Activated naive CD4-positive, alpha-beta T cell treated with anti-CD3 and anti-CD28 coated beads, Interleukin-2, amount 50 U/mL, for 72 hours (primary cell): ENCODE measurements at places on chromosomes 6 and 20. TPM values are rescaled to one million over a fixed set of nuclear protein-coding genes. Genes with fewer than 3 reads are reported as not detected.

DNA sequence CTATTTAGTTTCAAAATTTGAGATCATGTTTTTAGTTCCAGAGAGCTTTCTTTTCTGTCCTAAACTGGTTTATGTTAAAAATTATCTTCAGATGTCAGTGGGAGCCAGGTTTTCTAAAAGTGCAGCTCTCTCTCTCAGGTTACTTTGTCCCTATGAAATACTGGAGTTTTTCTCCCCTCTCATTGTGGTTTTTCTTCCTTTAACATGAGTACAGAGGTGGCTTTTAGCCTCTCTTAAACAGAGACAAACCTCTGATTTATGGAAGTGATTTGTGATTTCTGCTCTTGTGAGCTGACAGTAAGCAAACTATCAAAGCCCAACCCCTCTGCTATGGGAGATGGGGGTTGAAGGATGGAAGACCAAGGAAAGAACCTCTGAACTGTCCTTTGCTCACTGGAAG is 85.7 kb downstream of the LIN28B start:
- no peak for DNase-seq

- DNase-seq, result peak; percentile 44
Observed at GRCh38 chr6:166627875-166628801, 1.1 kb upstream of the RPS6KA2 start.

Gene GRM4
- total RNA-seq, result 0.12 TPM

- DNase-seq, result no peak
Observed at GRCh38 chr6:154548130-154548830, 37.8 kb upstream of the CNKSR3 start.

DNA sequence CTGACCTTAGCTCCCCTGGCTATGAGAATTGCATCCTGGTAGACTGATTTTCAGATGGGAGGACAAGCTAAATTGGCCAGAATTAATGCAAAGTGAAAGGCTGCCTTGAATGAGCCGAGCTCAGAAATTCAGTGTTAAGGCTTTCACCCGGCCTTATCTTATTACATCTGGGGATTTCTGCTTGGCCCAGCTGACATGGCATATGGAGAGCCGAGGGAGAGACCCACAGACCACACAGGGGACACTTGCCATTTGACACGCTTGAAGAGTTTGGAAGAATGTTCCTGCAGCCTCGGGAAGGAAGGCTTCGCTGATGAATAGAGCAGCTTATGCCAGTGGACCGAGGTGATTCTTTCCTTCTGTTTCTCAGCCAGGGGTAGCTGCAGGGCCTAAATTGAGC is 9.0 kb downstream of the MOCS3 start:
- no peak for DNase-seq

GRCh38 chr6:12334526-12335130 is 44.5 kb downstream of the EDN1 start:
- no peak for DNase-seq

Gene SLPI
- not detected for total RNA-seq

DNA sequence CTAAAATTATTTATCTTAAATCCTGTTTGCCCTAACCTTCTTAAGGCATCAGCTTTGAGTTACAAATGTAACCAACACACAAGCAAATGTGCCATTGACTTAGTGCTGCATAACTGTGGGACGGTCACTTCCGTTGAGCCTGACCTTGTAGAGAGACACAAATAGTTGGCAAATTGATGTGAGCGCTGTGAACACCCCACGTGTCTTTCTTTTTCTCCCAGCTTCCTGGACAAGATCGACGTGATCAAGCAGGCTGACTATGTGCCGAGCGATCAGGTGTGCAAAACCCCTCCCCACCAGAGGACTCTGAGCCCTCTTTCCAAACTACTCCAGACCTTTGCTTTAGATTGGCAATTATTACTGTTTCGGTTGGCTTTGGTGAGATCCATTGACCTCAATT is 56.4 kb downstream of the GNAS start:
- DNase-seq, result no peak

Gene CEP162
- 4.9 TPM for total RNA-seq

DNA sequence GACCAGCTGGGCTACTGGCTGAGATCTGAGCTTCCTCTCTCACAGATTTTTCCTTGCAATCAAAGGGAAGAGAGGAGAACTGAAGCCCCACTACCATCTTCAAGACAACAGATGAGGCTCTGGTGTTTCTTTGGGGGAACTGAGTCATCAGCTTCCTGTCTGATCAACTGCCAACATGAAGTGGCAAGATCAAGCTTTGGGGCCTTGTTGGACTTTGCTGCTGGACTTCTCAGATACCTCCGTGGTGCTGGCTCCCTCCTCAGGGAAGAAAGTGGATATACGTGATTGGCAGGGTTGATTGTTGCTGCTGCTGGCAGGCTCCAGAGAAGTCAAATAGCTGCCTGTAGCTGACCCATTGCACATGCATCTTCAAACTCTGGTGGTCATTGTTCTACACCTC is 3.6 kb upstream of the TOX2 start:
- DNase-seq, result no peak

GRCh38 chr6:143401636-143402370 is 48.7 kb downstream of the ADAT2 start:
- no peak for DNase-seq

Gene METTL24
- not detected for total RNA-seq

- DNase-seq, result no peak
Observed at GRCh38 chr6:165843568-165844113, 180.6 kb upstream of the PDE10A start.

Gene DDX43
- total RNA-seq, result 0.58 TPM

- DNase-seq, result no peak
Observed at GRCh38 chr6:27706431-27706830, 205.8 kb downstream of the OR2B2 start.

DNA sequence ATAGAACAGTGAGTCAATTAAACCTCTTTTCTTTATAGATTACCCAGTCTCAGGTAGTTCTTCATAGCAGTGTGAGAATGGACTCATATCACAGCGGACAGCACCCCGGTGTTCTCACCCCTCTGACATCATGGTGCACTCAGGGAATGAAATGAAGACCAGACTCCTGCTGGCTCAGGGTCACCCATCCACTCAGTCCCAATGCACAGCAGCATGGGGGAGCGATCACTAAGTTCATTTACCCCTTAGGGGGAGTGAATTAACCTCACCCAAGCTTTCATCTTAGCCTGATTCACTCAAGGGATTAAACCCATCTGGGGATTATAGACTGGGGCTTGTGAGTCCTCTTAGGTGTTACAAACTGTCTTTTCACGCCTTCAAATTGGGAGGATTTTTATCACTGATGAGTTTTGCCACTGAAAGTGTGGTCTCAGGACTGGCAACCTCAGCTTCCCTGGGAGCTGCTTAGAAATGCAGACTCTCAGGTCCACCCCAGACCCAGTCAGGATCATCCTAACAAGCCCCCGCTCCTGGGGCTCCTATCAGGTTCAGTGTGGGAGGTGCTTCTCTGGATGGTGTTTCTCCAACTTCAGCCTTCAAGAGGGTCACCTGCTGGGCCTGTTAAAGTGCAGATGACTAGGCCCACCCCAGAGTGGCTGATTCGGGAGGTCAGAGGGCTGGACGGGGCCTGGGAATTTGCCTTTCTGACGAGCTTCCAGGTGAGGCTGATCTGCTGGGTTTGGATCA is 44.3 kb upstream of the FRMD1 start:
- DNase-seq, result no peak

Gene TBX18
- total RNA-seq, result not detected

DNA sequence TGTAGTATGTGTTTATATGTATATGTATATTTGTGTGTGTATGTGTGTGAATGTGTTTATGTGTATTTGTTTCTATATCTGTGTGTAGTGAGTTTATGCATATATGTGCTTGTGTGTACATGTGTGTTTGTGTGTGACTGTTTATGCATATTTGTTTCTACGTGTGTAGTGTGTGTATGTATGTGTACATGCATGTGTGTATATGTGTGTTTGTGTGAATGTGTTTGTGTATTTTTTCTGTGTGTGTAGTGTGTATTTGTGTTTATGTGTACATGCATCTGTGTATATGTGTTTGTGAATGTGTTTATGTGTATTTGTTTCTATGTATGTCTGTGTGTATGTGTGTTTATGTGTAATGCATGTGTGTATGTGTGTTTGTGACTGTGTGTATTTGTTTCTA is 12.1 kb upstream of the SMOC2 start:
- DNase-seq, result no peak

GRCh38 chr6:158548418-158549161 is 11.3 kb upstream of the TMEM181 start:
- peak; percentile 9 for DNase-seq

Gene MED23
- 22.8 TPM for total RNA-seq

Gene SDCBP2
- total RNA-seq, result 18.5 TPM

- DNase-seq, result no peak
Observed at GRCh38 chr20:22403022-22403631, 181.2 kb downstream of the FOXA2 start.

Gene CLDN20
- not detected for total RNA-seq

DNA sequence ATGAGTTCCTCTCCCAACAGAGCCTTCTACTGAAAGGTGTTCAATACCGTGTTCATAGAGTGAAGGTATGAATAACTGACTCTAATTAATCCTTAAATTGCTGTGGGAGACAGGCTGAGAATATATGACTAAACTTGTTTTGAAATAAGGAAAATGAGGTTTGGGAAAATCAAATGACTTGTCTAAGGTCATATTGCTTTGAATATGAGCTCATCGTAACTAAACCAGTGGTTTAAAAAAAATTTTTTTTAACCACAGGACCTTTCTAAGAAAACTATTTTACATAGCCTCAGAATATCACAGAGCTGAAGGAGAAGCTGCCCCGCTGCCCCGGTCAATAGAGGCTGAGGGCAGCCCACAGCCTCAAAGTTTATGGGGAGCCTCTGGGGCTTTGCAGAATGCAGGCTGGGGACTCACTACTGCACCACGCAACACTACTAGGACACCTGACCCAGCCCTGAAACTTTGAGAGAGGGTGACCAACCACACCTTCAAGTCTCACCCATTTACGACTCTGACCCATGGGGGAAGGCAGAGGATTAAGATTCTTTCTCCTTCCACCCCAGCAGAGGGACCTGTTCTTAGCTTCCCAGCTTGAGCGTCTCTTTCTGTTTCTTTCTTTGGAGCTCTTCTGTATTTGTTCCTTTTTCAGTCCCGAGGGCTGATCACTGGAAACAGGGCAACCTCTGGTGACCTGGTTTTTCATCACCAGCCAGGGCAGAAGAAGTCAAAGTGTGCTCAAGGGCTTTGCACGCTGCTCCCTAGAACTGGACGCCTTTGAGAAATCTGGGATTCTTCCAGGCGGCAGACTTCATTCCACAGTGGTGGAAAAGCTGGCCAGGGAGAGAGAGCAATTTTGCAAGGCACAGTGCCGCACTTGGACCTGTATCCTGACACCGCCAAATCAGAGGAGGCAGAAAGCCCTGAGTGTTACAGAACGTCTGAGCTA is 220.2 kb downstream of the ATXN1 start:
- DNase-seq, result no peak

Gene RCAN2
- total RNA-seq, result 0.74 TPM

DNA sequence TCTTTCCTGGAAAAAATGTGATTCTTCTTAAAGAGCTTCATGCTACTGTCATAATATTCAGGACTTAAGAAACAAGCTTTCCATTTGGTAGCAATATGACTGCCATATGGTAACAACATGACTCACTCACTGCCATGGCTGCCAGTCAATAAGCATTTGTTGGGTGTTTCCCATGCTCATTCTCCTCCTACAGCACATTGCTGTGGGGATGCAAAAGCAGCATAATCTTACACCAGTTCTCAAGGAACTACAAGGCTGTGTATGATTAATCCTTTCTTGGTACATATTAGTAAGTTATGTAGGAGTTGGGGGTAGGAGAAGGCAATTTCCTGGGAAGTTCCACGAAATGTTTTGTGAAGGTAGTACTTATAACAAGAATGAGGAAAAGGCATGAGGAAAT is 76.7 kb downstream of the CEP162 start:
- no peak for DNase-seq

Gene SLC44A4
- 0.29 TPM for total RNA-seq

DNA sequence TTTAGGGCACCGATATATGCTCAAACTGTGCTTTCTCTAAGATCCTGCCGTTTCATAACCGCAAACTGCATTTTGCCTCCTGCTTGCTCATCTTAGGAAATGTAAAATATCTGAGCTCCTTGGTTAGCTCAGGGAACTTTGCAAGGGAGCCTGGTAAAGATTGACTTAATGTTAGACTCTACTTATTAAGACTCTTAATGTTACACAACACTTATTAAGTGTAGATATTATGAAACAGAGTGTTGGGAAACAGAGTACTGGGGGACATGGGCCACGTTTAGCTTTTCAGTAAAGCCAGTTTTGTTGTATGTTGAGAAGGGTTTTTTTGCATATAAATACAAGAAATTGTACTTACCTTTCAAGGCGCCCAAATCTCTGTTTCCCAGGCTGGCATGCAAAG is 1.9 kb downstream of the LTV1 start:
- DNase-seq, result no peak

- no peak for DNase-seq
Observed at GRCh38 chr6:71496018-71496721, 207.6 kb downstream of the OGFRL1 start.

DNA sequence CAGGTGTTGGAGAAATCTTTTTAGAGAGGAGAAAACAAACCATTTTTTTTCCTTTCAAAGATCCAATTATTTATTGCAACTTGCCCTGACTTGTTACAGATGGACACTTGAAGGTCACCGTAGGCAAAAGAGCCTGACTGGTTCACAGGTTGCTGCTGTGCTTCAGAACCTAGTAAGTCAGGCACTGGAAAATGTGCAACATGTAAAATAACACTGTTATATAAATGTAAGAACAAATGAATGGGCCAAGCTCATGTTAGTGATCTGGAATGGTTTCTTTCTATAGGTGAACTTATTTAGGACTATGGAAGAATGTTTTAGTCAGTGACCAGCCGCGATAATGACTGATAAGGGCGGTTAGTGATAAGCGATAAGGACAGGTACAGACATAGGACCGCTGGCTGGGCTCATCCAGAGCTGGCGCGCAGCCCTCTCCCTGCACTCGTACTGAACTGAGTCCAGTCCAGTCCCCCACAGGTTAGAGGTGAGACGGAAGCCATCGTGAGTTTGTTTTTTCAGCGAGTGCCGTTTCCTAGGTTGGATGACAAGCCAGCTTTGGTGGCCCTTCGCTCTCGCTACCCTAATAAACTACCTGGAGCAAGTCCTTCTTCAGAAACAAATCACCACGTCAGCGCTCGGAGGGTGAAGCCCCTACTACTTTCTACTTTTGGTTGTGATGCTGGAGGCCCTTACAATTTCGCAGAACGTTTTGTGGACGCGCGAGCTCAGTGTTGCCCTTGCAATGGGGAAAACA is 94.4 kb upstream of the PRDM1 start:
- peak; percentile 32 for DNase-seq

DNA sequence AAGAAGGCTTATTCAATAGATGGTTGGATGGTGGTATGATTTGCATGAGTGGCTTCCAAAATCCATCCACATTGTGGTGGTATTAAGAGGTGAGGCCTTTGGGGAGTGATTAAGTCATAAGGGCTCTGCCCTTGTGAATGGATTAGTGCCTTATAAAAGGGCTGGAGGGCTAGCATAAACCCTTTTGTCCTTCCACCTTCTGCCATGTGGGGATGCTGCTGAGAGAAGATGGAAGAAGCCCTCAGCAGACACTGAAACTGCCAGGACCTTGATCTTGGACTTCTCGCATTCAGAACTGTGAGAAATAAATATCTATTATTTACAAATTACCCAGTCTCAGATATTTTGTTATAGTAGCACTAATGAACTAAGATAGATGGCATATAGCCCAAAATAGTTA is 27.8 kb upstream of the SRPK1 start:
- no peak for DNase-seq

Gene SGK2
- total RNA-seq, result 0.59 TPM
